Fibroblast of mammary gland (primary cell): ENCODE measurements at places on chromosomes 3 and 15.

DNA sequence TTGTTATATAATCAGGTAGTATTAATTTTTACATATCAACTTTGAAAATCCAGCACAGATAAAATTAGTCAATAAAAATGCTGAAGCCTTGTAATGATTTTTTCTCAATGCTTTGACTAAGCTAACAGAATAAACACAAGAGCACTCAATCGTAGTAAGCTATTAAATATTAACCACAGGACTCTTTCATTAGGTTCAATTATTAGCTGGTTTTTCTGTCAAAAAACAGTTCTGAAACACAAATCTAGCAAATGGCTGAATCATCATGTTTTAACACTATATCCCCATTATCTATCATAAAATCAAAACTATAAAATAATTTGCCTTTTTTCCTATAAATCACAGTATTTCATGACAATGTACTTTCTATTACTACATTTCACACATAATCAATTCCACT lies 69.6 kb downstream of the PLOD2 start:
- DNase-seq, result no peak

DNA sequence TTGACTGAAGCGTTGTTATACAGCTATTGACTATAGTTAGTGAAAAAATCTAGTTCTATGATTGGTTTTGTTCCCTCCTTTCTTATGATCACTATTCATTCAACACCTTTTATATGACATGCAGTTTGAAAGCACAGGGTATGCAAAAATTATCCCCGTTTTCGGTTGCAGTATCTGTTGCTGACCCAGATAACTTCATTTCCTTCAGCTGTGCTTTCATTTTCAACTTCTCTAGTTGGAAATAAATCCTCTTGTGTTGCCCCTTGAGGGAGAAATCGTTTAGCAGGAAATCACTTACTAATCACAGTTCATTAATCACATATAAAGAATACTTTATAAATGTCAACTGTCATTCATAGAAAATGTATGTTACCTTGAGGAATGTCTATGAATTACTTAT lies 55.1 kb downstream of the MBNL1 start:
- DNase-seq, result no peak

- peak; percentile 41 for DNase-seq
These were observed 15.5 kb upstream of the PRSS50 start for GRCh38 chr3:46733026-46733800.

DNA sequence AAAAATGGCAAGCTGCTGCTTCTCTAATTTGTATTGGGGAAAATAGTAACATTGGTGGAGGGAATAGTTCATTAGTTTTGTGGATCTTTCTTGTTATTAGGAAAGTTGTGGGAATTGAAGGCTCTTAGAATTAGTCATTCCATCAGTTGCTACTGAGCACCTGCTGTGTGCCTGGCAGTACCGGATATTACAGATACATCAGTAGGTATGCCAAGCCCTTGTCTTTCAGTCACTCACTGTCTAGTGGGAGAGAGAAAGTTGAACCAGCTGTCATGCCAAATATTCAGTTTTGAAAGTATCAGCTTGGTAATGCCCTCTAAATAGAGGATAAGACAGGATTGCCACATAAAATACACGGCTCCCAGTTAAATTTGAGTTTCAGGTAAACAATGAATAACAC lies 32.5 kb downstream of the IGSF10 start:
- DNase-seq, result no peak

- DNase-seq, result no peak
These were observed 36.6 kb upstream of the POMGNT2 start for GRCh38 chr3:43142472-43142871.
